ENCODE measurements at places on chromosomes 6 and 20.

DNA sequence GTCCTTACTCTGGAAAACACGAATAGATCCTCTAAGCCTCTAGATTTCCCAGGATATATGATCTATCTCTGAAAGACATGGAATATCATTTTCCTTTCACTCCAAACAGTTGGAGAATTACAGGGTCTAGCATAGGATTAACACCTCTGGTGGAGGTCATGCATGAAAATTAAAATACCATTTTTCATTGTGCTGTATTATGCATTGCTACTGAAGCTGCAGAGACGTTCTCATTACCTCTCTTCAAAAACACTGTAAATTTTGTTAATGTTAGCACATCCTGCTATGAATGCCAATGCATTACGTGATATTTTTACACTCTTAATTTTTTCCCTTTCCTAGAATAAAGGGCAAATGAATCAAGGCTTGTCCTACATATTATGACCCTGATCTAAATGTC is 558.6 kb downstream of the TBC1D32 start:
- no peak for DNase-seq

- DNase-seq, result no peak
Observed at GRCh38 chr6:88920088-88920487, 43.3 kb downstream of the RNGTT start.

DNA sequence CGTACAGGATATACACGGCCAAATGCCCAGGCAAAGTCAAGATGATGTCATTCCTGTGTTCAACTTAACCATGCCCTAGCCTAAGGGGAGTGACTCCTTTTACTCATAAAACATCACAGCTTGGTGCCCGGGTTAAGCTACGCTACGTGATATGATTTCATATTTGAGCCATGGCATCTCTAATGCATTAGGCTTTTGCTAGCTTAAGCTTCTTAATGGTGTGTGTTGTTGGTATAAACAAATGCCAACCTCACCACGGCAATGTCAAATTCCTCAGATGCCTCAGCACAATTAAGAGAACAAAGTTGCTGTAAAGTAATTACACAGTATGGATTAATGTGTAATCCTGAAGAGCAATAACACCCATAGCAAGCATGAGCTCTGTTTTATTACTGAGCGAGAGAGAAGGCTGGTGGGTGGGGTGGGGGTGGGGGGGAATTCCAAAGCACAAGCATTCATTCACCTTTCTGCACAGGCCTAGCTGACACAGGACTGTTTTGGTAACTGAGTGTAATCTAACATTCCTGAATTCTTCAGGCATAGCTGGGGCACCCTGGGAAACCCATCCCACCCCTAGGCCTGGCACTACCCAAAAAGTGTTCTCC is 44.7 kb upstream of the CNKSR3 start:
- DNase-seq, result no peak

DNA sequence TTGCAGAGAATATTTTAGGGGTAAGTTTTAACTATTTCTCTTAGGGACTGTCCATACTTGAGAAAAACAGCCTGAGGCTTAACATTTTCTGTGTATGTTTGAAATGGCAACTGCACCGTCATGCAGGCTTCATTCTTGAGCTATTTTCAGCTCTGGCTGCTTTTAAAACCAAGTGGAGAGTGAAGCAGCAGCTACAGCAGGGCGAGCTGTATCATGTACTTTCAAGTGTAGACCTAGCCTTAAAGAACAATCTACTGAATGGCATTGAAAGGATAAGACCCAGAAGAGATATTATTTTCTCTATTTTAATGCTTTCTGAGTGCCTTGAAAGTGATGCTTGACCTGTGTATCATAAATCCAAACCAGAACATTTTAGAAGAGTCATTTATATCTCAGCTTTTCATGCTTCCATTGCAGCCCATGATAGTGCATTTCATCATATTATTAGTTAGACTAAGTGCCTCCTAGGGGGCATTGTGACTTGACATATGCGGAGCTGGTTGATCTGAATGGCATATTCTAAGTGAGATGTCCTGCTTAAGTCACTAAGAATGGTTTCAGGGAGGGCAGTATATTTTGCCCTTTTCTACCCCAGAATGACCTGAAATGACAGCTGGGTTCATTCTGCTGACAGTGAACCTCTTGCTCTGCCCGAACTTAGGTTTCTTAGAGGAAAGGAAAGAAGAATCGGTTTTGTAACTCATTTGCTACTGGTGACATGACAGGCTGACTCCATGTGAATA is 85.3 kb downstream of the NKAIN2 start:
- no peak for DNase-seq

DNA sequence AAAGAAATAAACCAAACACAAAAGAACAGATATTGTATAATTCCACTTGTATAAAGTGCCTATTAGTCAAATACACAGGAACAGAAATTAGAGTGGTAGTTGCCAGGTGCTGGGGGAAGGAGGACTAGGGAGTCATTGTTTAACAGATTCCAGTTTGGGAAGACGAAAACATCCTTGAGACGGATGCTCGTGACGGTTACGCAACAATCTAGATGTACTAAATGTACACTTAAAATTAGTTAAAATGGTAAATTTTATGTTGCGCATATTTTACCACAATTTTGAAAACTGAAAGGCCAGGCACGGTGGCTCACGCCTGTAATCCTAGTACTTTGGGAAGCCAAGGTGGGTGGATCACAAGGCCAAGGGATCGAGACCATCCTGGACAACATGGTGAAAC is 111.0 kb downstream of the PKHD1 start:
- DNase-seq, result no peak

DNA sequence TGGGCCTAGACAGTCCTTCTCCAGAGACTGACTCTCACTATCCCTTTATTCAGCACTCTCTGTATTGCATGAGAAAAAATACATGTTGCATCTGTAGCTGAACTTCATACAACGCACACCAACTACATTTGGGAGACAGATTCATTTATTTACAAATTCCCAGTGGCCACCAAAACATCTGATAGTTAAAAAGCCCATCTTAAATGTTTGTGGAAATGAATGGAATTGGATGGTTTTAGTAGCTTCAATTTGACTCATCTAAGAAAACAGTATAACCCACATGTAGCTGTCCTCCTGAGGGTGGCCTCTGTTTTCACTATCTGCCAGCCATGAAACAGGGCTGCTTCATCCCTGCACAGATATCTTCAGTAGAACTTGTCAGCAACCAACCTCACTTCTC is 116.3 kb downstream of the PCSK2 start:
- DNase-seq, result no peak

- DNase-seq, result no peak
Observed at GRCh38 chr6:131430531-131430930, 142.5 kb upstream of the ARG1 start.

DNA sequence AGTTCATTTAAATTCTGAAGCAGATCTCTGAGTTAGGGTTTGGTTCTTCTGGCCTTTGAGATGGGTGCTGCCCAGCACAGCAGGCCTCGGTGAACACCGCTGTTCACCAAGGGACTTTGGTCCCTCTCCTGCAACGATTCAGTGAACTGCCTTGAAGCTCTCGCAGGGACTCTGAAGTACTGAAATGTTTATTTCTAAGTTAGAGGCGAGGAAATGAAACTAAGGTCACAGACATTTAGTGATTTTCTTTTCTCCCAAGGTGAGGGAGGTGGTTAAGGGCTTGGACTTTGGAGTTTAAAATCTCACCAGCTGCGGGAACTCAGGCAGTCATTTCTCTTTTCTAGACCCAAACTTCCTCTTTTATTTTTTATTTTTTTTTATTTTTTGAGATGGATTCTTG is 26.2 kb downstream of the E2F3 start:
- no peak for DNase-seq

- no peak for DNase-seq
Observed at GRCh38 chr6:32741031-32741960, at the start of gene HLA-DQA2. HLA-DQA2 (plus strand) TSS chr6:32741391; CDS start chr6:32741444, 53 bp downstream.

DNA sequence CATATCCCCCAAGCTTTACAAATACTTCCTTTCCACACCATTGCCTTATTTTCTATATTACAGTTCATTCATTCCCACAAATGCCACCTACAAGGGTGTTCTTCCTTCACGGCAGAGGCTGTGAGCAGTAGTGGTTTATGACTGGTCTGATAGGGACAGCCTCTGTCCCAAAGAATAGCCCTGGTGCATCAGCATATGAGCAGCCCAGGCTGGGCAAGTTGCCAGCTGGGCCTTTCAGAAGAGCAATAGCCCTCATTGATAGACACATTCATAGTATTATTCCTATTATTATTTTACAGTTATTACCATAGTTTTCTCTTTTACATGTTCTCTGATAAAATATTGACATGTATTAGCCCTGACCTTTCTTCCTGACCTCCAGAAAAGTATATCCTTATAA is 149.9 kb downstream of the MMS22L start:
- DNase-seq, result peak; percentile 10

GRCh38 chr6:14727494-14728395 is 518.1 kb upstream of the JARID2 start:
- peak; percentile 33 for DNase-seq

DNA sequence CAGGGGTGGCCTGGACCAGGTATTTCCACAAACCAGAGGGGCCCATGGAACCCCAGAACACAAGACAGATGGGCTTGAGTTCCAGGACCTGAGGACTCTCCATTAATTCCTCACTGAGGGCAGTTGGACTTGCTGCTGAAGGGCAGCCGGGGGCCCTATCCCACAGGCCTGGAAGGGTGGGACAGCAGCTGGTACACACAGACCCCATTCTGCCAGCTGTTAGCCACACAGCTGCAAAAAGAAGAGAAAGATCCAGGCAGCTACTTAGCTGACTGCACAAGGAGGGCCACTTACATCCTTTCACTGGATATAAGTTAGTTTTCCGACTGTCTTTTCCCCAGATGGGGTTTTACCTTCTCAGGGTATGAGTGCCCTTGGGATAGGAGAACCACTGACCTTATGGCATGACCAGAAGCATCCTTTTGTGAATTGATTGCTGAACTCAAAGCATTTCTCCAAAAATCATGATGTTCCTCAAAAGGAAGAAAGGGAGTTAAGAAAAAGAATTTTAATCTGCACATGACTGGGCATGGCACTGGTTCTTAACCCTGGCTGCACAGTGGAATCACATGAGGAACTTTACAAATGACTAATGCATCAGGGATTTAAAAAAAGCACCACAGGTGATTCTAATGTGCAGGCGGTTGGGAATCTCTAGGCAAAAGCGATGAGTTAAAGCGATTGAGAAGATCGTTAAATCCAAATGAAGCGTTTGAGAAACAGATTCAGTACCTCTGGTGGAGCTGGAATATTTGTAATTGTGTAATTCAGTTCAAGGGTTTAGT is 199.4 kb downstream of the TFAP2A start:
- DNase-seq, result no peak

DNA sequence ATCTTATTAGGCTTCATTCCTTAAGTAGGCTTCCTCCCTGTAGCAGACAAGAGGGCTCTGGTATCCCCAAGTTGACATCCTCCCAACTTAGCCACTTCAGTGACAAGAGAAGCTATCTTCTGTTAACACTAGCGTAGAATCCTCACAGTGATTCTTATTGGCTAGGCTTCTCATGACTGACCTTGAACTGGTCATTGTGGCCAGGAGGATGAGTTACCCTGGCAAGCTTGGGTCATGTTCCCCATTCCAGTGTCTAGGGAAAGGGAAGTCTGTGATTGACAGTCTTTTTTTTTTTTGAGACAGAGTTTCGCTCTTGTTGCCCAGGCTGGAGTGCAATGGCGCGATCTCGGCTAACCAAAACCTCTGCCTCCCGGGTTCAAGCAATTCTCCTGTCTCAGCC is 7.1 kb downstream of the CDKAL1 start:
- no peak for DNase-seq

DNA sequence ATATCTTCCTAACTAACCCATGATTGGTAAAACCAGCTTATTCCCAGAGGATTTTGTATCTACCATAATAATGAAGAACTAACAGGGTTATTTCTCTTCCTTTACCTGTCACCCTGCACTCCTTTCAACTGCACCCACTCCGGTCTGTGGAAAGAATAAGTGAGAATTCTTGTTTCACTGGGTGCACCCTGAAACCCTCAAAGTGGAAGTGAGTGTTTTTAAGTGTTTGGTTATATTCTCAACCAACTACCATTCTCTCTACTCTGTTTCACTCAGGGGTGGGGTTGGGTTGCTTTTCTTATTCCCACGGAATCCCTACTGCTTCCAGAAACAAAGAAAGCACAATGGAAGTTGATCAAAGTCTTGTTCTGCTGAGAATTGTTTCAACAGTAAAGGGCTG is 42.6 kb upstream of the KHDRBS2 start:
- DNase-seq, result no peak

- DNase-seq, result no peak
Observed at GRCh38 chr20:43295263-43295662, 105.6 kb upstream of the PTPRT start.

GRCh38 chr20:38880952-38881735 is 45.1 kb upstream of the FAM83D start:
- DNase-seq, result no peak

GRCh38 chr6:156598071-156598854 is 178.9 kb upstream of the ARID1B start:
- DNase-seq, result no peak

GRCh38 chr6:168815229-168815628 is 374.2 kb downstream of the SMOC2 start:
- no peak for DNase-seq

DNA sequence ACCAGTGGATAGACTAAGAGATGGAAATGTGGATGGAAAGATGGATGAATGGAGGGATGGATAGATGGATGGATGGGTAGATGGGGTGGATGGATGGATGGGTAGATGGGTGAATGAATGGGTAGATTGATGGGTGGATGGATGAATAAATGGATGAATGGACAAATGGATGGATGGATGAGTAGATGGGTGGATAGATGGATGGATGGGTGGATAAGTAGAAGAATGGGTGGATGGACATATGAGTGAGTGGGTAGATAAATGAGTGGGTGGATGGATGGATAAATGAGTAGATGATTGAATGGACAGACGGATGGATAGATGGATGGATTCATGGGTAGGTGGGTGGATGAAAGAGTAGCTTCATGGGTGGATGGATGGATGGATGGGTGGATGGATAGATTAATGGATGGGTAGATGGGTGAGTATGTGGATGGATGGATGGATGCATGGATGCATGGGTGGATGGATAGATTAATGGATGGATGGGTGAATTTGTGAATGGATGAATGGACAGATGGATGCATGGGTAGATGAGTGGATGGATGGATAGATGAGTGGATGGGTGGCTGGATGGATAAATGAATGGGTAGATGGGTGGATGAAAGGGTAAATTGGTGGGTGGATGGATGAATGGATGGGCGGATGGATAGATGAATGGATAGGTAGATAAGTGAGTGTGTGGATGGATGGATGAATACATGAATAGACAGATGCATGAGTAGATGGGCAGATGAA is 29.5 kb upstream of the KCNB1 start:
- DNase-seq, result no peak

DNA sequence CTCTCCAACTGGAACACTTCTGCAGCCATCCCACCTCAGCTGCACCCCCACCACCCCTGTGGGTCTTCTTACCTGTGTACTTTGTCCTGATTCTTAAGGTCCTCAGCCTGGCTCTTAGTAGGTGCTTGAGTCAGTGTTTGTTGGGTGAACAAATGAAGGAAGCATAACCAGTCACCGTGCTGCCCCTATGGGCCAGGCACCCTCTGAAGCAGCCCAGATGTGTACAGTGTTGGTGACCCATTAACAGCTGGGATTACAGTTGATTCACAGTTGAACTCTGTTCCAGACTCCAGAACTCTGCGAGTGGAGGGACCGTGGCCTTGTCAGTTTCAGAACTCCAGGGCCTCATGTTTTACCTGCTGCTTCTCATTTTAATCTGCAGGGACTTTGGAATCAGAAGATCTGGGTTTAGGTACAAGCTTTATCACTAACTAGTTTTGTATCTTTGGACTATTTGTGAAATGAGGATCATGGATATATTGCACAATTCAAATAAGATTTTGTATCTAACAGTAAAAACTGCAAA is 203.8 kb downstream of the TMEM242 start:
- DNase-seq, result no peak

GRCh38 chr20:47164140-47164539 is 192.4 kb downstream of the ZMYND8 start:
- DNase-seq, result no peak

- no peak for DNase-seq
Observed at GRCh38 chr6:22219925-22220324, 76.9 kb downstream of the PRL start.

All from hematopoietic multipotent progenitor cell treated with erythropoietin and hydrocortisone succinate and interleukin-3 and kit ligand, for 8 days (in vitro differentiated cells).